ENCODE measurements at places on chromosomes 16 and 17.

- DNase-seq, result no peak
These were observed 4.3 kb downstream of the ABI3 start for GRCh38 chr17:49214676-49215360.

DNA sequence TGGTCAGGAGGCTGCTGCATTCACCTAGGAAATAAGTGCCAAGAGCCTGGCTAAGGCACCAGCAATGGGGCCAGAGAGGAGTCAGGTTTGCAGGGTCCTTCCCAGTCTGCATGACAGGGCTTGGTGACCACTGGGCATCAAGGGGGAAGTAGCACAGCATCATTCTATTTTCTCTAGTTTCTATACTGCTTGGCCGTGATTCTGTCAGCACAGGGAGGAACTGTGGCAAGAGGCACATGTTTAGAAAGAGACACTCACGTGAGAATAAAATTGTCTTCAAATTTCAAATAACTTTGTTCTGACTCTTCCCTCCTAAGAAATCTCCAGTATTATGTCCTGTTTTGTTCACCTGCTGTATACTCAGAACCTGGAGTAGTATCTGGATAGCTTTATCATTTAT lies 37.8 kb downstream of the ERN1 start:
- DNase-seq, result no peak

- DNase-seq, result no peak
These were observed 9.0 kb downstream of the GGA2 start for GRCh38 chr16:23501291-23501690.

- DNase-seq, result no peak
These were observed 25.0 kb downstream of the TEX14 start for GRCh38 chr17:58666858-58667267.

DNA sequence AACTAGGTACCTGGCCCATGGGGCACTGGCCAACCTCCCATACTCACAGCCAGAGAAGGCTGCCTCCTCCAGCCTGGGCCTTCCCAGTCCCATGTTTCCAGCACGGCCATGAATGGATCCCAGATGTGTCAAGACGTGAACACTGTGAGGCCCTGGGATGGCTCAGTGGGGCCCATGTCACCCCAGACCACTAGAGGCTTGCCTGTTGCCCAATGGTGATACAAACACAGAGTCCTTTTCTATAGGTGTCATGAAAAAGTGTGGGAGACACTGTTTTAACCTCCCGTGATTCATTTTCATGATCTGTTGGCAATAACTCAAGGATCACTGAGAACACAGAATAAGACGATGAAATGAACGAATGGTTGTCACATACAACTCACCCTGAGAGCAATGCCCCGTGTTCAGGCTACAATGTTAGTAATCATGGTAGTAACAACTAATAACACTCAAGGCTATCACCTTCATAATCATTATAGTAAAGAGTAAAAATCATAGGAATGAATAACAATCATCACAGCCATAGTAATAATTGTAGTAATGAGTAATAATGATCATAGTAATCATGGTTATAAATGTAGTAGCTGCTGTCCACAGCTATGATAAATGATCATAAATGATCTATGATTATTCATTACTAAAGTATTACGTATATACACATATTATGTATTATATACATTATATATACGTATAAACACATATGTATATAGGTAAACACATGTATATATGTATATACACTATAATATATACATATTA lies 64.0 kb downstream of the DYNLRB2 start:
- no peak for DNase-seq

DNA sequence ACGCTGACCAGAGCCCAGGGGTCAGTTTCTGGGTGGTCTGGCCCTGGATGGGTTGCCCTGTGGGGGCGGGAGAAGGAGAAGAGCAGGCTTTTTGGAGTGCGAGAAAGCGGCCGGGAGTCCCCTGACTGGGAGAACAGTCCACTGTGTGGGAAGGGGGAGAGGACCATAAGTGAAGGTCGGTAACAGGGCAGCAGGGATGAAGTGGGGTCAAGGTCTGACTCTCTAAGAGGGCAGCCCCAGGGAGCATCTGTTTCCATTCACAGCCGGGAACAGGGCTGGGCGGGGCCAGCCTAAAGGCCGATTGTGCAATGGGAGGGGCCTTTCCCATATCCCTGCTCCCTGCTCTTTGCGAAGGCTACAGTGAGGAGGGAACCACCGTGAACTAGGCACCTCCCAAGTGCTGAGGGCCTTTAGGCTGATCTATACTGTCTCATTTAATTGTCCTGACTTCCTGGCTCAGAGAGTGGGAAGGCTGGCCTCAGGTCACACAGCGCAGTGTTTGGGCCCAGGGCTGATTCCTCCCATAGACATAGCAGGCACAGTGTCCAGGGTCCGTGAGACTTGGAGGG lies 10.4 kb upstream of the WFDC1 start:
- DNase-seq, result no peak

- no peak for DNase-seq
These were observed 70.9 kb downstream of the GNAO1 start for GRCh38 chr16:56262148-56262547.

DNA sequence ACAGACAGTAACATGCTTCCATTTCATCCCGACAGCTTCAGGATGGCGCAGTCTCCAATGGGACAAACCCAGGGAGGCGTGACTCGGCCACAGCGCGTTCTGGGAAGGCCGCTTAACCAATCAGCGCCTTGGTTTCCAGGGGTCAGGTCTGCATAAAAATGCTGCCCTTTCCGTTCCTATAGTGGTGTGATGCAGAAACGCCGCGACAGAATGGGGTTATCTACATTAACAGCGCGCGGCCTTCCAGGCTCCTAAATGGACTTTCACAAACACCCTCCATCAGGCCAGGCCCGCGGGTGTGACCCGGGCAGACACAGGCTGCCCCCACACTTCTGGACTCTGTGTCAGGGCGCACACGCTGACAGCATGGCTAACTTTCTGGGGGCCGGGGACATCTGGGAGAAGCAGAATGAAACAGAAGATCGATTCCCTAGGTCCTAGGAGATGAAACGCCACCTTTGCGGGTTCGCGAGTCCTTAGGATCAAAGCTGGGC lies 792 bp downstream of the TMEM231 start:
- DNase-seq, result peak; percentile 57

DNA sequence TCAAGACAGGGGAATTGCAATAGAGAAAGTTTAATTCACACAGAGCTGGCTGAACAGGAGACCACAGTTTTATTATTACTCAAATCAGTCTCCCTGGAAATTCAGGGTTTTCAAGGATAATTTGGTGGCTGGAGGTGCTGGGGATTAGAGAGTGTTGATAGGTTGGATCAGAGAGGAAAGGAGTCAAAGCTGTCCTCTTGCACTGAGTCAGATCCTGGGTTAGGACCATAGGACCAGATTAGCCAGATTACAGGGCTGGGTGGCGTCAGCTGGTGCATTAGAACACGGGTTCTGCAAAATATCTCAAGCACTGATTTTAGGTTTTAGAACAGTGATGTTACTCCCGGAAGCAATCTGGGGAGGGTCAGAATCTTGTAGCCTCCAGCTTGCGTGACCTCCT lies 1.8 kb upstream of the NSMCE1 start:
- no peak for DNase-seq

- DNase-seq, result peak; percentile 1
These were observed 53.4 kb downstream of the CACNG3 start for GRCh38 chr16:24309258-24310142.

- no peak for DNase-seq
These were observed 994 bp downstream of the IGFBP4 start for GRCh38 chr17:40443988-40444899.

DNA sequence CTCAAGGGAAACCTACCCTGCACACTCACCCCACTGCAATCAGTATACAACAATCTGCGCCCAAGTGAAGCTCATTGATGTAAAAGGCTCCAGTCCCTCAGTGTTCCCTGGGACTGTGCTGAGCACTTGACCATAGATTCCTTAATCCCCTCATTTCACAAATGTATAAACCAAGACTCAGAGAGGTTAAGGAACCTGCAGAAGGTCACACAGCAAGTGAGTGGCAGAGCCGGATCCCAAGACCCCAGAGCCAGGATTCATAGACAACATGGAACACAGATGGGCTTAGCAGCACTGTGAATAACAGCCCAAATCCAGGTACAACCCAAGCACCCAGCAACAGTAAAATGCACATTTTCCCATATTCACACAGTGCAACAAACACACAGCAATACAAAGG lies 225.7 kb downstream of the C16orf78 start:
- no peak for DNase-seq

DNA sequence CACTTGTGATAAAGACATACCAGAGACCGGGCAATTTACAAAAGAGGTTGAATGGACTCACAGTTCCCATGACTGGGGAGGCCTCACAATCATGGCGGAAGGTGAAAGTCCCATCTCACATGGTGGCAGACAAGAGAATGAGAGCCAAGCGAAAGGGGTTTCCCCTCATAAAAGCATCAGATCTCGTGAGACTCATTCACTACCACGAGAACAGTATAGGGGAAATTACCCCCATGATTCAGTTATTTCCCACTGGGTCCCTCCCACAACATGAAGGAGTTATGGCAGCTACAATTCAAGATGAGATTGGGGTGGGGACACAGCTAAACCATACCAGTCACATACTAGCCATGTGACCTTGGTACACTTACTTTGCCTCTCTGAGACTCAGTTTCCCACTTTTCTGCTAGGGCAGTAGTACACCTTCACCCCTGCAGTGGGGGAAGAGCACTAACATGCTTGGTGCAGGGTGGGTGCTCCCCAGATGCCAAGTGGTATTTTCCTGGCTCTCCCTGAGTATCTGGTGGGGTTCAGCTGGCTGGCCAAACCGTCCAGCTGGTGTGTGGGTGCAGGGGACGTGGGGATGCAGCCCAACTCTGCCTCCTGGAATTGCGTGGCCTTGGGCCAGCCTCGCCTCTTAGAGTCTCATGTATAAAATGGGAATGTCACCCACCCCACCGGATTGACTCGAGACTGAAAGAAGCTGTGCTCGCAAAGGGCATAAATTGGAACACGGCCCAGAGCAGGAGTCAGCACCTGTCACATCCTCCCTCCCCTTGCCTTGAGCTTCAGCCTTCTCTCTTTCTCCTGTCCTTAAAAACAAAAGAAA lies 364.1 kb downstream of the CPPED1 start:
- peak; percentile 62 for DNase-seq

GRCh38 chr16:60200161-60200560 lies 1466.0 kb upstream of the GOT2 start:
- DNase-seq, result no peak

- peak; percentile 87 for DNase-seq
These were observed 13.2 kb downstream of the SREBF1 start for GRCh38 chr17:17823433-17824118.

GRCh38 chr17:40315678-40316570 lies 6.9 kb downstream of the RARA start:
- no peak for DNase-seq

- DNase-seq, result no peak
These were observed 56.9 kb downstream of the MARCHF10 start for GRCh38 chr17:62751060-62751691.

DNA sequence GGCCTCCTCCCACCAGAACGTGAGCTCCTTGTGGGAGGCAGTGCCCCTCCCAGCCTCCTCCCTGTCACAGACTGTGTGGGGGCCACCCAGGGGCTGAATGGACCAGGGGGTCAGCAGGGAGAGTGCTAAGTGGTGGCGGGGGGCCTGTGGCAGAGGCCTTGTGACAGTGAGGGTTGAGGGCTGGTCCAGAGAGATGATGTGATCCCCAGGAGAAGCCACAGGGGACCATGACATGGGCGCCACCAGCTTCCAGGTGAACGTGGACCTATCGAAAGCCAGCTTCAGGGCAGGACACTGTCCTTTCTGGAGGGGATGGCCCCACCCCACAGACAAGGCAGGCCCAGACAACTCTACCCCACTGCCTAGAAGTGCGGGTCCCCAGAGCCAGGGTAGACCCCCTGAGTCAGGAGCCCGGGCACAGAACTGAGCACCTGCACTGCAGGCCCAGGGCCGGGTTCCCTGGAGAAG lies 3.1 kb downstream of the SPSB3 start:
- no peak for DNase-seq

DNA sequence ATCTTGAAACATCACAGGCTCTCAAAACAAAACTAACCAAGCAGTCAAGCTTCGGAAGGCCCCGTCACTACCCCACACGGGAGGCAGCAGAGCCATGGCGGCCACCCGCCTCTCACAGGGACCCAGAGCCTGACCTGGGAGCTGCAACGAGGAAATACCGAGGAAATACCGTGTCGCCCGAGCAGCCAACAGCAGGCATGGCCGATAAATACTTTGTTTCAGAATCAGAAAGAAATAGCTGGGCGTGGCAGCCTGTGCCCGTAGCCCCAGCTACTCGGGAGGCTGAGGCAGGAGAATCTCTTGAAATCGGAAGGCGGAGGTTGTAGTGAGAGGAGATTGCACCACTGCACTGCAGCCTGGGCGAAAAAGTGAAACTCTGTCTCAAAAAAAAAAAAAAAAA lies 6.9 kb downstream of the LMF1 start:
- no peak for DNase-seq

- DNase-seq, result no peak
These were observed 403.1 kb upstream of the CDH11 start for GRCh38 chr16:65524997-65525396.

- no peak for DNase-seq
These were observed 60.9 kb downstream of the RAI1 start for GRCh38 chr17:17742133-17742621.

GRCh38 chr17:17412326-17412725 lies 64.5 kb upstream of the MED9 start:
- DNase-seq, result no peak

- DNase-seq, result no peak
These were observed 4.7 kb downstream of the PDE6G start for GRCh38 chr17:81651692-81652091.

GRCh38 chr16:75578212-75578611 lies 12.0 kb downstream of the GABARAPL2 start:
- no peak for DNase-seq

- no peak for DNase-seq
These were observed 54.4 kb downstream of the MPRIP start for GRCh38 chr17:17096438-17097178.

- no peak for DNase-seq
These were observed at the start of gene MAPK7 for GRCh38 chr17:19378416-19379360. Gene MAPK7, plus strand, starts transcription at chr17:19378498. Its CDS starts 403 bp downstream, at chr17:19378901.

- DNase-seq, result no peak
These were observed 17.6 kb upstream of the ABR start for GRCh38 chr17:1197379-1197778.

- DNase-seq, result no peak
These were observed 382.1 kb downstream of the RBFOX1 start for GRCh38 chr16:7714775-7715174.

DNA sequence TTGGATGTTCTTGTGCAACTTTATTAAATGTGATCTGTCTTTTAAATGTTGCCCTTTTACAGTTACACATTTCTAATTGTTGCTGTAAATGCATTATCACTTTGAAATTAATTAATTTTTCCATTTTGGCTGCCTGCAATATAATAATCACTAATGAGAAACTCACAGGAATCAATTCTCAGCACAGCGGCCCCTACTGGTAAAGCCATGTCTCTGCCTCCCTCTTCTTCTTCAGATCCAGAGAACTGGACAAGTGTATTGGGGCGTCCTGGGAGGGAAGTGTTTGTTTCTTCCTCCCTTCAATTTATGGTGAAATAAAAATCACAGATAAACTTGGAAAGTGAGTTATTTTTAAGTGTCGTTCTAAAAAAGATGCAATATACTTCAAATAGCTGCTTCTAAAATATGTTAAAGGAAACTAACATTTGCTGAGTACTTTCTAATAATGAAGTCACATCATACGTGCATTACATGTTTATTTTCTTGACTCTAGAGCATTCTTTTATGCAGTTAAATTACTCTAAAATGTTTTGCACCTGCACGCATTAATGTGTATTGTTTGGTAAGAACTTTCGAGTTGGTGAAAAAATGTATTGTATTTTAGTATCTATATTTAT lies 338.0 kb downstream of the WWOX start:
- DNase-seq, result no peak

GRCh38 chr17:29567554-29568330 lies 759 bp upstream of the TP53I13 start:
- peak; percentile 49 for DNase-seq

- no peak for DNase-seq
These were observed 47.3 kb upstream of the PMFBP1 start for GRCh38 chr16:72219282-72219681.

Data from NCI-H345 (cell line).